ENCODE measurements at places on chromosomes 11 and 22.

GRCh38 chr11:95330302-95330701 lies 99.3 kb upstream of the SESN3 start:
- no peaks in the 10 kb centered on the region for H3K4me1 ChIP-seq
- H3K36me3 ChIP-seq: no peaks in the 10 kb centered on the region
- no peak overlapping the region for H3K4me3 ChIP-seq
- no peak overlapping the region for H3K27ac ChIP-seq

DNA sequence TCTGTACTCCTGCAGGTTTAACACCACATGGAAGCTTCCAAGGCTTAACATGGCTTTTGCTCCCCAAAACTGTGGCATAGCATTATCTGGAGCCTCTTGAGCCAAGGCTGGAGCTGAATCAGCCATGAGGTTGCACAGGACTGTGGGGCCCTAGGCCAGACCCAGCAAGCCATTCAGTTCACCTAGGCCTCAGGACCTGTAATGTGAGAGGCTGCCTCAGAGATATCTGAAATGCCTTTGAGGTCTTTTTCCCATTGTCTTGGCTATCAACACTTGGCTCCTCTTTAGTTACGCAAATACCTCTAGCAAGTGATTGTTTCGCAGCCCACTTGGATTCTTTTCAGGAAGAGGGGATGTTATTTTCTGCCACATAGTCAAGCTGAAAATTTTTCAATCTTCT lies 72.0 kb downstream of the VPREB1 start:
- H3K27me3 ChIP-seq: no peaks in the 10 kb centered on the region
- no peak overlapping the region for H3K27ac ChIP-seq
- H3K4me1 ChIP-seq: no peaks in the 10 kb centered on the region
- DNase-seq: no peak
- no peak overlapping the region for H3K4me3 ChIP-seq

GRCh38 chr11:27505781-27506180 lies 788 bp downstream of the LIN7C start:
- peaks cover 9% of the 10 kb centered on the region for H3K36me3 ChIP-seq
- H3K4me1 ChIP-seq: peaks cover 16% of the 10 kb centered on the region
- H3K4me3 ChIP-seq: peak overlapping the region; percentile 87
- H3K27me3 ChIP-seq: no peaks in the 10 kb centered on the region

GRCh38 chr11:91608677-91609076 lies 615.9 kb upstream of the FAT3 start:
- no peak overlapping the region for H3K27ac ChIP-seq
- peak; percentile 5 for DNase-seq
- H3K4me3 ChIP-seq: no peak overlapping the region
- no peaks in the 10 kb centered on the region for H3K27me3 ChIP-seq

DNA sequence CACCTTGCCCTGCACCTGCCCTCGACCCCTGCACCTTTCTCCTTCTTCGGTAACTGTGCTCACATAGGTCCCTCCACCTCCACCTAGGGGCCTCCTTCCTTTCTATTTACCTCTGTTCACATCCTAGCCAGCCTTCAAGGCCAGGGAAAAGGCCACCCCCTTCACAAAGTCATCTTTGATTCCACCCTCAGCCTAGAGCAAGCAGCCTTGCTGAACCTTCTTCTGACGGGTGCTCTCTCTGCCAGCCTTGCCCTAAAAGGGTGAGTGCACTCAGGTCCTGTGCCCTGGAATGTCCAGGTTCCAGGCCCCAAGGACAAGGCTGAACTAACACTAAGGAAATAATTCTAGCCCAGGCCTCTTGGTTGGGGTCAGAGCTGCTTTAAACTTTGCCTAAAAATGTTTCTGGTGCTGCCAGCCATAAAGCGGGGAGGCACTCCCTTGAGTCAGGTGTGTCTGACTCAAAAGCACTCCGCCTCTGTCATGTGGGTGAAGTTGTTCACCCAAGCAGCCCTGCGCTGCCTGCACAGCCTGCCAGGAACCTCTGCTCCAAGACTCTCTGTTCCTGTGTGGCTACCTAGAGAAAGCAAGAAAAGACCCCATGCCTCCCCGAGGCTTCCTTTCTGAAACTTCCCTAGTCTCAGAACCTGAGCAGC lies 9.2 kb upstream of the FAM83F start:
- no peak overlapping the region for H3K4me3 ChIP-seq
- no peak for DNase-seq
- no peaks in the 10 kb centered on the region for H3K27me3 ChIP-seq
- H3K36me3 ChIP-seq: no peaks in the 10 kb centered on the region

- DNase-seq: no peak
- peaks cover 40% of the 10 kb centered on the region for H3K36me3 ChIP-seq
- no peaks in the 10 kb centered on the region for H3K27me3 ChIP-seq
- H3K4me1 ChIP-seq: peaks cover 17% of the 10 kb centered on the region
- H3K27ac ChIP-seq: no peak overlapping the region
Observed at GRCh38 chr11:62708793-62709192, 1.3 kb downstream of the GNG3 start.

GRCh38 chr22:37284805-37285355 lies 2.6 kb downstream of the CYTH4 start:
- no peak for DNase-seq
- H3K4me1 ChIP-seq: peaks cover 16% of the 10 kb centered on the region
- no peak overlapping the region for H3K27ac ChIP-seq
- H3K4me3 ChIP-seq: no peak overlapping the region
- no peaks in the 10 kb centered on the region for H3K36me3 ChIP-seq

DNA sequence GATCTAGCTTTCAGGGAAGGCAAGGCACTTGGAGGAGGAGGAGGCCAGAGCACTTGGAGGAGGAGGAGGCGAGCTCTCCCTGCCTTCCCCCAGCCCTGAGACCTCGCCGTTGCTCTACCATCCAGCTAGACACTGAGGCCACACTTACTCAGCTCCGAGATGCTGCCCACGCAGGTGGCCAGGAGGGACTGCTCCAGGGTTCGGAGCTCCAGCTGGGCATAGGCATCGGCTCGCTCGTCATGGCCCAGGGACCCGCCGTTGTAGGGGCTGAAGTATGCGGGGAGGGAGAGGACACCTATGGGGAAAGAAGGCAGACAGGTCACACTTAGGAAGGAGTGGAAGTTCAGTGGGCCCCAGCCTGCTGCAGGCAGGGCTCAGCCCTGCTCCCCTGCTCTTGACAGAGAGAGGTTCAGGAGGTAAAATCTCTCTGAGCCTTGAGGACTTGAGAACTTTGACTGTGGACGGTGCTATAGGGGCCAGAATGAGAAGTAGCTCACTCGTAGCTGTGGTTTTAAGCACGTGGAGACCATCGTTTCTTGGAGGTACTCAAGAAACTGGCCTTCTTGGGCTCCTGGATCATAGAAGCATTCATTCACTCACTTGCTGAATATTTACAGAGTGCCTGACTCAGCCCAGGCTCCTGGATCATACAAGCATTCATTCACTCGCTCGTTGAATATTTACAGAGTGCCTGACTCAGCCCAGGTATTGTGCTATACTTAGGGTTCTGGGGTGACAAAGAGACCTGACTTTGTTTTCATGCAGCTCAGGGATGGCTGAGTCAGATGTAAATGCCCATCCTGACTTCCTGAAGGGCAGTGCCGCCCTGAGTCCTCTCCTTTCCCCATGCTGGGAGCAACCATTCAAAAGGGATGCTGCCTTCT lies 99.2 kb downstream of the NAT10 start:
- peak overlapping the region; percentile 82 for H3K27ac ChIP-seq
- H3K36me3 ChIP-seq: no peaks in the 10 kb centered on the region
- peaks cover 31% of the 10 kb centered on the region for H3K4me1 ChIP-seq
- no peaks in the 10 kb centered on the region for H3K27me3 ChIP-seq
- no peak overlapping the region for H3K4me3 ChIP-seq

DNA sequence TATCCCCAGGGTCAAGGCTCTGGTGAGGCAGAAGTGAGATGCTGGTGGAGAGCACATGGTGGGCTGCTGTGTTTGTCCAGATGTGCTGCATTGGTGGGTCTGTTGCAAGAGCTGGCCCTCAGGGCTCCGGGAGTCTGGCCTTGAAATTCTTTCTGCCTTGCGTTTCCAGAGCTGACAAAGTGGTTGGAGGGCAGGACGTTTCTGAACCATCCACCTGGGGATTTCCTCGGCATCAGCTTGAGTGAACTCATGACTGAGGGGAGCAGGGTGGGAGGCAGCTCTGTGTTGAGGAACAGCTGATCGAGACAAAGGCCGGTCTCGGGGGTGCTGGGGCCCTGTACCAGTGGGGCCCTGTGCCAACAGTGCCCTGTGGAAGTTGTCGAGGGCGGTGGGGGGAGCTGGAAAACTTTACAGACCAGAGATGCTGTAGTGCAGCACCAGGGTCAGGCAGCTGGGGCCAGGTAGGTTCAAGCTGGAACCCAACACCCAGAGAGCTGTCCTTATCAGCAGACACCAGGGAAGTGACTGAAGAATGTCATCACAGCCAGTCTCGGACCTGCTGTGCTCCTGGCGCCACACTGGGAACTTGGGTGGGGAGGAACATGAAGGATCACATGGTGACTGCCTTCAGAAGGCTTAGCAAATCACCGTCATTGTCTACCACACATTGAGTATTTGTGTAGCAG lies 4.9 kb downstream of the TSKU start:
- no peak for DNase-seq
- H3K4me1 ChIP-seq: peaks cover 39% of the 10 kb centered on the region
- 0 out of 2 replicates have a peak, but pooled peaks cover 4% of the 10 kb centered on the region for H3K36me3 ChIP-seq
- no peak overlapping the region for H3K4me3 ChIP-seq
- H3K27me3 ChIP-seq: no peaks in the 10 kb centered on the region
- peak overlapping the region; percentile 81 for H3K27ac ChIP-seq

DNA sequence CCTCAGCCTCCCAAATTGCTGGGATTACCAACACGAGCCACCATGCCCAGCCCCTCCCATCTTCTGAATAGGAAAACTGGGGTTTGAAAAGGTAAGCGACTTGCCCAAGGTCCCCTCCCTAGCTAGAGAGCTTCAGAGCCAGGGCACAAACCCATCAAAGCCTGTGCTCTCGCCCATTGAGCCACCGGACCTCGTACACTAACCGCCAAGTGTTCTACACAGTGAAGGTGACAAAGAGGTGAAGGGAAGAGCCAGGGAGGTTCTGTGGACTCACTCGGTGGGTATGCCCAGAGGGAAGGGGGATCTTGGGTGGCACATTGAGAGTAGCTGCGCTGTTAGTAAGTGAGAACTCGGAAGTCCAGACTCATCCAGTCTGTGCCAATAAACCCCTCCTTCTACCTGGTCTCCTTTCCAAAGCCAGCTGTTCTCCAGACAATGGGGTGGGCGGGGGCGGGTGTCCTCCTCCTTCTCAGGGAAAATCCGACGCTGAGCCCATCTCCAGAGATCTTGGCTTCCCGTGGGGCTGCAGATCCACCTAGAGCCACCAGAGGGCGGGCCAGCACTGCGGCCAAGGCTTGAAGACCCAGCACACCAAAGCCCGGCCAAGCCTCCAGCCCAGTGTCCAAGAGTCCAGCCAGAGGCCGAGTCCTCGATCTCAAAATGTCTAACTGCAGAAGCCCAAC lies 3.2 kb upstream of the RTN4RL2 start:
- DNase-seq: peak; percentile 94
- peaks cover 24% of the 10 kb centered on the region for H3K4me1 ChIP-seq
- H3K27ac ChIP-seq: no peak overlapping the region
- H3K27me3 ChIP-seq: peaks cover 13% of the 10 kb centered on the region
- peak overlapping the region; percentile 58 for H3K4me3 ChIP-seq
- no peaks in the 10 kb centered on the region for H3K36me3 ChIP-seq

DNA sequence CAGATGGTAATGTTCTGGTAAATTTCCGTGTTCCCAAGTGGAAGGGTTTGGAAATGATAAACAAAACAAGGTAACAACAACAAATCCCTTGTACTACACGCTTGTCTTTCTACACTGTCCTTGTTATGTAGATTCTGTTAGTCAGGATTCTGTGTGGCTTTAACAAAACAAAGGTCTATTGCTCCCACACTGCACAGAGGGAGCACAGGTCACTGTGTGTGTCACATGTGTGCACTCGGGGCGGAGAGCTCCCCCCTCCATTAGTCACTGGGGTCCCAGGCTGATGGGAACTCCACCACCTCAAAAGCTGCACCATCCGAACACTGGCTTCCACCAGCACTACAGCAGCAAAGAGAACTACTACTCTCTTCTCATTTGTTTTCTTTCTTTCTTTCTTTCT lies 227.9 kb downstream of the NTM start:
- H3K27me3 ChIP-seq: peaks cover 43% of the 10 kb centered on the region
- no peaks in the 10 kb centered on the region for H3K4me1 ChIP-seq
- H3K36me3 ChIP-seq: no peaks in the 10 kb centered on the region
- H3K4me3 ChIP-seq: no peak overlapping the region

DNA sequence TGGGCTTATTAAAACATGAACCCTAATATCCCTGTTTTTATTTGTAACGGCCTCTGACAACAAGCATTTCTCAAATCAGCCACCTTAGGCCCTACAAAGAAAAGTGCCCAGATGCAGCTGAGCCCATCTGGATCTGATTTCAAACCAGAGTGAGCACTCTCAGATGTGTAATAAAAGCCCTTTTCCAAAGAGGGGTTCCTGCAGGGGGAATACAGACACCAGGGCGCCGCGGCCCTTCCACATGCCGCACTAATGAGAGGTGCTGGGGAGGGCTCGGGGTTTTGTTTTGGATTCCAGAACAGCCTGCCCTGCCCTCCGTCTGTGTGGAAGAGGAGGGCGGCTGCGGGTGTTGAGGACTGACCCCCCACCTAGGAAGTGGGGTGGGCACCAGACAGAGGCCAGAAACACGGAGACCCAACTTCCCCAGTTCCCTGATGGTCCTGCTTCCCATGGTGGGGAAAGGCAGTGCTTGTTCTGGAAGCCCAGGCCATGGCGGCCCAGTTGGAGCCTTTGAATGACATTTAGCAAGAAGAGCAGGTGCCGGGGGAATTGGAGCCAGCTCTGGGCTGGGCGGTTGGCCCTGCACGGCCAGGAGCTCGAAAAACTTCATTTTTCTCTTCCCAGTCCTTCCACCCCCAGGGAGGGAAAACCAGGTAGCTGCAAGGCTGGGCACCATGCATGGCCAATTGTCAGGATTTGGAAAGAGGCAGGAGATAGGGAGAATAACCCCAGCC lies 63.7 kb downstream of the MACROD1 start:
- H3K4me3 ChIP-seq: no peak overlapping the region
- no peaks in the 10 kb centered on the region for H3K27me3 ChIP-seq
- no peaks in the 10 kb centered on the region for H3K4me1 ChIP-seq

DNA sequence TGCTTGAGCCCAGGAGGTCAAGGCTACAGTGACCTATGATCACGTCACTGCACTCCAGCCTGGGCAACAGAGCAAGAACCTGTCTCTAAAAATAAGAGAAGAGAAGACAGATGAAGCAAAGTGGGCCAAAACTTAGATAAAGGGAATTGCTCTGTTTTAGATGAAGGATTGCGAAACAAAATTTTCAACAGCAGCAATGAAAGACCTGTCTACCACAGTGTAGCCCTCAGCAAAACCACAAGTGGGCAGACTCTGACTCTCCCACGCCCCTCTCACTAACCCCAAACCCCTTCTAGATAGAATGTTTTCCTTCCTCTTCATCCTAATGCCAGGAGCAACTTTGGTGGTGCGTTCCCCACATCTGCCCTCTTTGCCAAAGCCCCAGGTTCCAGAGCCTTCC lies 105.6 kb upstream of the ALDH3B2 start:
- H3K4me3 ChIP-seq: no peak overlapping the region
- peaks cover 9% of the 10 kb centered on the region for H3K27me3 ChIP-seq
- no peaks in the 10 kb centered on the region for H3K36me3 ChIP-seq
- H3K4me1 ChIP-seq: no peaks in the 10 kb centered on the region
- no peak for DNase-seq
- H3K27ac ChIP-seq: no peak overlapping the region

GRCh38 chr11:75813622-75814039 lies 1.4 kb upstream of the UVRAG start:
- H3K4me1 ChIP-seq: peaks cover 36% of the 10 kb centered on the region
- DNase-seq: peak; percentile 77
- H3K27me3 ChIP-seq: no peaks in the 10 kb centered on the region
- H3K27ac ChIP-seq: peak overlapping the region; percentile 64
- no peaks in the 10 kb centered on the region for H3K36me3 ChIP-seq

- H3K27me3 ChIP-seq: no peaks in the 10 kb centered on the region
- H3K27ac ChIP-seq: no peak overlapping the region
- DNase-seq: no peak
- H3K4me3 ChIP-seq: no peak overlapping the region
Observed at GRCh38 chr11:766106-766935, 11.0 kb downstream of the GATD1 start.
